ENCODE measurements at places on chromosomes 2 and 18. TPM values are rescaled to one million over a fixed set of nuclear protein-coding genes. Genes with fewer than 3 reads are reported as not detected.
A peak's percentile ranks its signal among the peaks of the same experiment; 100 is the strongest.

- H3K36me3 ChIP-seq: no peaks in the 10 kb centered on the region
- H3K4me1 ChIP-seq: peaks cover 19% of the 10 kb centered on the region
- H3K27me3 ChIP-seq: peaks cover 13% of the 10 kb centered on the region
- peak; percentile 16 for DNase-seq
- peak overlapping the region; percentile 21 for H3K4me3 ChIP-seq
Observed at GRCh38 chr2:119389615-119390306, 23.0 kb downstream of the DBI start.

DNA sequence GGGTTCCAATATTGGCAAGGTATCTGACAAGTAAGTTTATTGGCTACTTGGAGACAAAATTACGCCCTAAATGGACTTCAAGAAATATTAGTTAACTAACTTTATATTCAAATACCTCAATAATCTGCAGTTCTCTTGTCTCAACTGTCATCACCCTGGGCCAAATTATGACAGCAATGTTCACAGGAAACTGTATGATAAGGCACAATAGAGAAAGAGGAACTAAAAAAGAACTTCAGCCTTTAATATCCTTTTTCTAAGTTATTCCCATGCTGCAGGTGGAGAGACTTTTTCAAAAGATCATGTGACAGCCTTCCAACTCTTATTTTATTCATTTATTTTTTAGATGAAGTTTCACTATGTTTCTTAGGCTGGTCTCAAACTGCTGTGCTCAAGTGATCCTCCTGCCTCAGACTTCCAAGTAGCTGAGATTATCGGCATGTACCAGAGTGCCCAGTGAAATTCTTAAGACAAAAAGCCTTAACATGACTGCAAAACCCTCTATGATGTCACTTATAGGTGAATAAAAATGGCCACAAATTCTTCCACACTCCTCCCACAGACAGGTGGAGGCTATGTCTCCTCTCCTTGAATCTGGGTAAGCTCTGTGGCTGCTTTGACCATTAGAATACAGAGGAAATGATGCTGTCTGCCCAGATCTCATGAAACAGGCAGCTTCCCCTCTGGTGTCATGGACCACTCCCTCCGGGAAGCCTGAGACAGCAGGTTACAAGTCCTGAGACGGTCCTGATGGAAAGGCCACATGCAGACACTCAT is 211.0 kb downstream of the TGIF1 start:
- H3K36me3 ChIP-seq: peaks cover 14% of the 10 kb centered on the region
- no peak overlapping the region for H3K4me3 ChIP-seq
- H3K27me3 ChIP-seq: no peaks in the 10 kb centered on the region
- H3K4me1 ChIP-seq: peaks cover 25% of the 10 kb centered on the region
- H3K27ac ChIP-seq: no peak overlapping the region

Gene CFAP65
- not detected for total RNA-seq

GRCh38 chr2:30373881-30374302 is 73.2 kb upstream of the LCLAT1 start:
- H3K4me3 ChIP-seq: peak overlapping the region; percentile 29
- peak overlapping the region; percentile 90 for H3K27ac ChIP-seq
- H3K36me3 ChIP-seq: no peaks in the 10 kb centered on the region
- DNase-seq: peak; percentile 84
- peaks cover 2% of the 10 kb centered on the region for H3K27me3 ChIP-seq

GRCh38 chr2:7940723-7941122 is 741.1 kb upstream of the ID2 start:
- DNase-seq: no peak
- no peak overlapping the region for H3K4me3 ChIP-seq
- H3K27me3 ChIP-seq: peaks cover 5% of the 10 kb centered on the region

DNA sequence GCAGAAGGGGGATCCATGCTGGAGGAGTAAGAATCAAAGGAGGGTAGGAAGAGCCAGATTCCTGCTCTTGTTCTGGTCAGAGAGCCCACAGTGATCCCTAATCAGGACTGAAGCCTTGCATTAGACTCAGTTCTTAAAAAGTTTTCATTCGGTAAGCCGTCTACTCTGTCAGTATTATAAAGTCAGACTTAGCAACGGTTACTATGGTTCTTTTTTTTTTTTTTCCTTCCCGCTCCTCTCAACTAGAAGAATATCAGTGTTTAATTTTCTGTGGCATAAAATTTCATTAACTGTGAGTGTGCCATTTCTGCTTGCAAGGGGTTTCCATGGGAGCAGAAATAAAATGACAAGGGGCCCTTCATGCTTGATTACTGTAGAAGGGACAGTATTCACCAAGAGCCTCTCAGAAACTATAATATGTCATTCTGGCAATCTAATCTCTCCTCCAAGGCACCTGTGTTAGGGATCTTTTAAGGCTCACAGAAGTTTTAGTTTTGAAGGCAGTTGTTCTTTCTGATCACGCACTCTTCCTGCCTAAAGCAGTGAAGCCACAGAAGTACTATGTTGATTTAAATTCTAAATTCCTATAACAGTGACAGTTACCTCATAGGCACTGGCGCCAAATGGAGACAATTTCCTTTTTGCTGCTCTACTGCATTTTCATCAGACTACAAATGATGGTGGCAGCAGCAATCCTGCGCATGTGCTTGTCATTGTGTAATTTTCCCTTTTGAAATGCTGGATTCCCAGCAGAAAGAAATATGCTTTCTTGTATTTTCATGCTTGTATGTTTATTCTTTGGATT is 57.0 kb downstream of the OSBPL6 start:
- H3K4me1 ChIP-seq: peaks cover 19% of the 10 kb centered on the region
- DNase-seq: no peak

Data from HFFc6 (cell line).